Parietal lobe (tissue), 2 donors: ENCODE measurements at places on chromosomes 6 and 20. TPM values are rescaled to one million over a fixed set of nuclear protein-coding genes. Genes with fewer than 3 reads are reported as not detected.

Gene YTHDF1
- 24.4 TPM for total RNA-seq

Gene PRRT1
- total RNA-seq, result 1.9 TPM

Gene BPI
- total RNA-seq, result not detected

Gene PRL
- not detected for total RNA-seq

Gene EDN3
- total RNA-seq, result 0.63 TPM

Gene LEMD2
- total RNA-seq, result 53.2 TPM

Gene C6orf58
- total RNA-seq, result 2.2 TPM

Gene MYL9
- not detected for total RNA-seq

Gene BMP2
- 2.5 TPM for total RNA-seq

Gene MYCT1
- 2.2 TPM for total RNA-seq

Gene MTRF1L
- total RNA-seq, result 23.2 TPM

Gene CUL9
- 52.6 TPM for total RNA-seq

Gene SLC32A1
- total RNA-seq, result 7.2 TPM
